NCI-H2107 (cell line): ENCODE measurements at places on chromosomes 16 and 17.

DNA sequence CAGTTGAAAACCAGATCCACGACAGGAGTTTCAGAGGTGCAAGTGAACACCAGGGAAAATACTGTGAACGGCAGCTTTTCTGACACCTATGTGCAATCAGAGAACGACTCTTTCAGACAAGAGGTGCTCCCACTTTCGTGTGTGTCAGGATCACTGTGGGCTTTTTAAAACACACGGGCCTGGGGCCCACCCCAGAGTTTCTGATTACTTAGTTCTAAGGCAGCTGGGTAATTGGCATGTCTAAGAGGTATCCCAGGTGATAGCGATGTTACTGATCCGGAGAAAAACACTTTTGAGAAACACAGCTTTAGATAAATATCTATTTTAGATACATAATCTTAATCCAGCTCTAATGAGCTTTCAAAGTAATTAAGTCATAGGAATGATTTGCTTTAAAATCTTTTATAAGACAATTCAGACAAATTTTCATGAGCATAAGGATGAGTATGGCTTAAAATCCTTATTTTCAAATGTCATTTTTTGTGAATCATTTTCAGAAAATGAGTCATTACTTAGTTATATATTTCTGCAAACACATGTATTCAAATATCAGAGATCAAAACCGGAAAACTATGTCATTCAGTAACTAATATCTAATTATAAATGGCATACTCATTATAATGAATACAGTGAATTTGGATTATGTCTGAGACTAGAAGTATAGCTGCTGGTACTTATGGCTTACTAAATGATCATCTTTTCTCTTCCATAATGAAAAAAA is 217.9 kb upstream of the PSMD7 start:
- DNase-seq: no peak

DNA sequence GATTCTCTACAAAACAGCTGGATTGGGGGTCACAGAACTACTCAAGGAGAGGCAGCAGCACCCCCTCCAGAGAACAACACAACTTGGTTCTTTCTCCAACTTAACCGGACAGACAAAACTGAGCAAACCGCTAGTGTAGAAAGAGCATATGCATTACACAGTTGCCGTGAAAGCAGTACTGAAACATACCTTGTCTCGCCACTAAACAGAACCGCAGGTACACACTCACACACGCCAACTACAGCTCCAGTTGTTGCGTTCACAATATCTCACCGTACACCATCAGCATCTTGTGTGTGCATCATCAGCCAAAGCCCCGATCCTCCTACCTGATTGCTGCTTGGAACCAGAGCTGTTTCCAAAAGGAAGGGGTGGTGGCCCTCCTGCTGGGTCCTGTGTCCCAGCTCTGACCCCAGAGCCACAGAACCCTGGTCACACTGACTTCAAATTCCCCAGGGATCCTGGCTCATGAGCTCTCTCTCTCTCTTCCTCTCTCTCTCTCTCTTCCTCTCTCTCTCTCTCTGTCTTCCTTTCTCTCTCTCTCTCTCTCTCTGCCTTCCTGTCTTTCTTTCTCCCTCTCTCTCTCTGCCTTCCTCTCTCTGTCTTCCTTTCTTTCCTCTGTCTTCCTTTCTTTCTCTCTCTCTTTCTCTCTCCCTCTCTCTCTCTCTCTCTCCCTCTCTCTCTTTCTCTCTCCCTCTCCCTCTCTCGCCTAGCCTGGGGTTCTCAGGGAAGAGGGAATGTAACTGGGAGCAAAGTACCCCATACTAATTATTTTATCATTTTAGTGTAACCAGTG is 8.4 kb downstream of the PIMREG start:
- no peak for DNase-seq

GRCh38 chr16:53507464-53508179 is 4.6 kb upstream of the AKTIP start:
- no peak for DNase-seq

DNA sequence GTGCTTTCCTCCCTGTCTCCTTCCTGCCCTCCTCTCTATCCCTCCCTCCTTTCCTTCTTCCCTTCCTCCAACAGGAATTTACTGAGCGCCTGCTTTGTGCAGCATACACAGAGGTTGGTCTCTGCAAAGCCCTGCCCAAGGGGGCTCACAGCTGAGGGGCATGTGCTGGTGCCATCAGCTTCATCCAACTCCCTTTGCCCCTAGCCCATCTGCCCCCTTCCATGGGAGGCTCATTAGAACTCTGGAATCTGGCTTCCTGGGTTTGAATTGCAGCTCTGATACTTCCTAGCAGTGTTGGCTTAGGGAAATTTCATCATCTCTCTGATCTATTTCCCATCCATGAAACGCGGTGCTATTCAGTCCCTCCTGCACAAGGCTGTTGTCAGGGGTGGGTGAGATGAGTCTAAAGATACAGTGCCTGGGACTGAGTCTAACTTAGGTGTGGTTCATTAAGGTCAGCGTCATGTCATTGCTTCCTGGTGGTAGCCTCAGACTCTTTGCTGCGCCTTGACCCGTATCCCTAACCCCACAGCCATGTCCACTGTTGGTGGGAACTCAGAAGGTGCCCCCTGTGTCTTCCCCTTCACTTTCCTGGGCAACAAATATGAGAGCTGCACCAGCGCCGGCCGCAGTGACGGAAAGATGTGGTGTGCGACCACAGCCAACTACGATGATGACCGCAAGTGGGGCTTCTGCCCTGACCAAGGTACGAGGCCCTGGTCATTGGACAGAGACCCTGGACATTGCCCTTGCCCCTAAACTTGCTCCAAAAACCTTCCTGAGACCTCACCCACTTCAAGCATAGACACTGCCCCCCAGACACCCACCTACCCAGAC is 10.3 kb downstream of the MMP2 start:
- no peak for DNase-seq

- DNase-seq: no peak
These were observed 60.6 kb upstream of the NOG start for GRCh38 chr17:56532926-56533325.

DNA sequence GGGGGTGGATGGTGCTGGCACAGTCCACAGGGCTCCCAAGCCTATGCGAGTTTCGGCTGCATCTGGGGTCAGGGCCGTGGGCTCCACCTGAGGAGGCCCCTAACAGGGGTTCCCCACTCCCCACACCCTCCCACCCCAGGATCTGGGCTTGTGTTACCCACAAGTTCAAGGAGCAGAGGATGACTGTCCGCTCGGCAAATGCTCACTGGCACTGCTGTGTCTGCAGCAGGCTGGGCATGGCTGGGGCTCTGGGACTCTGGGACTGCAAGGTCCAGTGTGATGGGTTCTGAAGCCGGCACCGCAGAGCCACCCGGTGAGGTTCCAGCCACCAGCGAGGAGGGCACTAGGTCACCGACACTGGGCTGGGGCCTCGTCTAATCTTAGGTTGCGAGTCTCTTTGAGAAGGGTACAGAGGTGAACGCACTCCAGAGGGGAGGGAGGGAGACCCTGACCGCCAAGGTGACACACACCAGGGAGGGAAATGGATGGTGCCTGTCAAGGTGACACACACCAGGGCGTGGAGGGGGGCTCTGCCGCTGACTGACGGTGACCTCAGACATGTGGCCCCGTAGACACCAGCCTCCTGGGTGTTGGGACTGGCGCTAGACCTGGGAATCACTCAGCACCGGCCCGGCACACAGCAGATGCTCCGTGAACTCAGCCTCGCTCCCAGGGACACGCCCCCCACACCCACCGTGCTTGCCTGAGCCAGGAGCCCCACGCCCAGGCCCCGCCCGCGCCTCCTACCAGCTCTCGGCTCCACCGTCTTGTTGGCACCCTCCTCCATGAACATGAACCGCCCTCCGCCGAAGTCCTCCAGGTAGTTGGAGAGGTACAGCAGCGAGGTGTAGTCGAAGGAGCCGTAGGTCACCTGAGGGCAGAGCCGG is 20.5 kb upstream of the HEXD start:
- DNase-seq: no peak

GRCh38 chr17:44121997-44122815 is 1.2 kb downstream of the HDAC5 start:
- DNase-seq: no peak
